ENCODE measurements at places on chromosomes 5 and 9. TPM values are rescaled to one million over a fixed set of nuclear protein-coding genes. Genes with fewer than 3 reads are reported as not detected.

GRCh38 chr5:107306002-107306401 lies 364.7 kb downstream of the EFNA5 start:
- no peak for DNase-seq

GRCh38 chr5:154181161-154181560 lies 9.4 kb upstream of the GALNT10 start:
- DNase-seq = no peak

DNA sequence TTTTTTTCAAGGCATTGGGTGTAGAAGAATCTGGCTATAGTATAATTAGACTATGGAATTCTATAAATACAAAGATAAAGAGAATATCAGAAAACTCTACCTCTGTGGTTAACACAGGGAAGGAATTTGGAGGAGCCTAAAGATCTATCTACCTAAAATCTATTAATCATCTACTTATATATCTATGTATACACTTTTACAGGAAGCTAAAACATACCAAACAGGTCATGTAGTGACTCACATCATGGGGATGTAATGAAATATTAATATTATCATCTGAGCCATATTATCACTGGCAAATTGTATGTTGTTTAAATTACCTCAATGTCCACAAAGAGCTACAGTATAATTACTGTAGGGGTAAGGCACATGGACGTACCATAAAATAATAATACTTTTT lies 1748.2 kb downstream of the EFNA5 start:
- no peak for DNase-seq

DNA sequence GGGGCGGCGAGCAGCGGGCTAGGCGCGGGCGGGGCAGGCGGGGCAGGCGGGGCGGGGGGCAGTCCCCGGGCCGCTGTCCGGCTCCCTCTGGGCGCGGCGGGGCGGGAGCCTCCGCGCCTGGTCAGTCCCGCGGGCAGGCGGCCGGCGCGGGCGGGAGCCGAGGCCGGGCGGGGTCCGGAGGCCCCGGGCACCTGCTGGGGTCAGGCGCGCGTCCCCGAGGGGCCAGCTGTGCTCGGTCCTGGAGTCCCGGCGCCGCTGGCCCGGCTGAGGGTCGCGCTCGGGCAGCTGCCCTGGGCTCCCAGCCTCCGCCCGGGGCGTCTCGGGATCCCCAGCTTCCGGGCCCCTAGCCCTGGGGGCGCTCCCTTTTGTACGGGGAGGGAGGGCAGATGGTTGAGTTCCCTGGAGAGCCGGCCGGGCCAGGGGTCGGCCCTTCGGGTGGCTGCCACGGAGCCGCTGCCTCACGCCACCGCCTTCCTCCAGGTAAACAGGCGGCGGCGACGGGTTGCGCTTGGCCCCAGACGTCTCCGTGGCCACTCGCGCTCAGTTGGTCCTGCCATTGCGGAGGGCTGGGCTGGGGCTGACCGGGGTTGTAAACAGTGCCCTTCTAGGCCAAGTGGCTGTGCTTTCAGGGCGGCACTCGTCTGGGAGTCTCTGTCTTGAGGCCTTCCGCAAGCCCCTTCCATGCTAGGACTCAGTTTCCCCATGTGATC lies 473 bp downstream of the ZBTB34 start:
- peak; percentile 49 for DNase-seq

- DNase-seq = no peak
Measured at GRCh38 chr5:74082512-74083055, 456.6 kb downstream of the ARHGEF28 start.

DNA sequence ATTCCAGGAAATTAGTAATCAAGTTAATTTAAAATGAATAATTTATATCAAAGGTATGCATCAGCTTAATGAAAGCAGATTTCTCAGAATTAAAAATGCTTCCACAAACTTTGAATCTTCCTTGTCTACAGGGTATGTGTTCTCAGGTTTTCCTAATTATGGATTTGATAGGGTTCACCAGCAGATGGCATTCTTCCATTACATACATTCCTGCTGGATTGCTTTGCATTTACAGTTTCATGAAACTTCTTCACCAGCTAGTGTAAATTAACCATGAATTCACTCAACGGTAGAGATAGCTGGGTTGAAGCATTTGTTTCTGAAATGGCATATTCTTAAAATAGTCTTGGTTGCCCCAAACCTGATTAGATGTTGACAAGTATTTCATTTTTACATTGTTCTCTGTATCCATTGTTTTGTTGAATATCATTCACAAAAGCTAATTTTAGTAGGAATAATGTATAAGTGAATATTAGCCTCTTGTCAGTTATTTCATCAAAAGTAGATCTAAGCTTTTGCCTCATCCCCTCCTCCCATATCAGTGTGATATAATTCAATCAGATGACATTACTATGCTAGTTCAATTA lies 68.7 kb upstream of the WDR41 start:
- no peak for DNase-seq

DNA sequence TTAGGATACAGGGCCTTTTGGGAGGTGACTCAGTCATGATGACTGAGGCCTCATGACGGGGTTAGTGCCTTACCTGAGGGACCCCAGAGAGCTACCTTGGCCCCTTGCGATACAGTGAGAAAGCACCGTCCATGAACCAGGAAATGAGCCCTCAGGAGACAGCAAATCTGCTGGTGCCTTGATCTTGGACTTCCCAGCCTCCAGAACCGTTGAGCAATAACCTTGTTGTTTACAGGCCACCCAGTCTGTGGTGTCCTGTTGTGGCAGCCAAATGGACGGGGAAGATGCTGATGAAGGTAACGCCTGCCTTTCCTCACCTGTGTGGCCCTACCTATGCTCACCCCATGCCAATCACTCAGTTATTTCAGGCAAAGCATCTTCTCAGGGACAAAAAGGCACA lies 5.6 kb upstream of the GFPT2 start:
- no peak for DNase-seq

- DNase-seq = no peak
Measured at GRCh38 chr5:14277385-14278320, 134.5 kb downstream of the TRIO start.

DNA sequence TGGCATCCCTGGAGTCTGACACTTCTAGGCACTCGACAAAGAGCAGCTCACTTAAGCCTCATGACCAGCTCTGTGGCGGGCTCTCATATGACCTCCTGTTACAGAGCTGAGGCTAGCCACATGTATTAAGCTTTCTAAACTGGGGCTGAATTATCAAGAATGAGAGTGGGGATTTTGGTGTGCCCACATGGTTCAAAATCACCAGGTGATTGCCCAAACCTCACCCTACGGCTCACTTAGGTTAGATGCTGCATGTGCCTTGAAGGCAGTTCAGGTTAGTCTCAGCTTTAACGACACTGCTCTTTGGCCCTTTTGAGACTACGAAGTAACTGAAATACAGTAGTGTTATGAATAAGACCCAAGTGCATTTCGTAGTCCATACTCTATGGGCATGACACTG lies 39.4 kb upstream of the SMIM32 start:
- DNase-seq = no peak

DNA sequence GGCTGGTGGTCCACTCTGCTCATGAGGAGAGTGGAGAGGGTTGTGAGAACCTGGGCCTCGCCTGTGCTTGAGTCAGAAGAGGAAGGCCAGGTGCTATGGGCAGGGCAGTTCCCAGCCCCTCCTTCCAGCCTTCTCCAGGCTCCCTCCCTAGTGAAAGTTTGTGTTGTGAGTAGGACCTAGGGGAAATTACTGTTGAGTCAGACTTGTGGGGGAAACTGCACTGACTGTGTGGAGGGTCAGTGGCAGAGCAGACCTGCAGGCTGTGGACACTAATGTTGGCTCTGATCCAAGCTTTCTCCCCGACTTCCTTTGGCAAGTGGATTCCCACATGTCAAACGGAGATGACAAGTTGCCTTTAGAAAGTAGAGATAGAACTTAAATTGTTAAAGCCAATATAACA lies 102.6 kb downstream of the ARHGAP26 start:
- DNase-seq = peak; percentile 76

- no peak for DNase-seq
Measured at GRCh38 chr5:530001-530955, 6.0 kb upstream of the SLC9A3 start.

SLC36A2 gene
- not detected for polyA plus RNA-seq

ZFYVE16 gene
- polyA plus RNA-seq = 8.1 TPM

PRKACG gene
- not detected for polyA plus RNA-seq

NIM1K gene
- polyA plus RNA-seq = 0.56 TPM

FRMPD1 gene
- not detected for polyA plus RNA-seq

MSMP gene
- polyA plus RNA-seq = 0.35 TPM

TCF7 gene
- 3.7 TPM for polyA plus RNA-seq

FCN1 gene
- 0.38 TPM for polyA plus RNA-seq

SPATA6L gene
- polyA plus RNA-seq = 4.0 TPM

Data from stomach (tissue), 19 donors.